ENCODE measurements at places on chromosomes 7 and 10. TPM values are rescaled to one million over a fixed set of nuclear protein-coding genes. Genes with fewer than 3 reads are reported as not detected.

TNPO3 gene
- total RNA-seq = 44.0 TPM

SRRM3 gene
- 1.6 TPM for total RNA-seq

DNA sequence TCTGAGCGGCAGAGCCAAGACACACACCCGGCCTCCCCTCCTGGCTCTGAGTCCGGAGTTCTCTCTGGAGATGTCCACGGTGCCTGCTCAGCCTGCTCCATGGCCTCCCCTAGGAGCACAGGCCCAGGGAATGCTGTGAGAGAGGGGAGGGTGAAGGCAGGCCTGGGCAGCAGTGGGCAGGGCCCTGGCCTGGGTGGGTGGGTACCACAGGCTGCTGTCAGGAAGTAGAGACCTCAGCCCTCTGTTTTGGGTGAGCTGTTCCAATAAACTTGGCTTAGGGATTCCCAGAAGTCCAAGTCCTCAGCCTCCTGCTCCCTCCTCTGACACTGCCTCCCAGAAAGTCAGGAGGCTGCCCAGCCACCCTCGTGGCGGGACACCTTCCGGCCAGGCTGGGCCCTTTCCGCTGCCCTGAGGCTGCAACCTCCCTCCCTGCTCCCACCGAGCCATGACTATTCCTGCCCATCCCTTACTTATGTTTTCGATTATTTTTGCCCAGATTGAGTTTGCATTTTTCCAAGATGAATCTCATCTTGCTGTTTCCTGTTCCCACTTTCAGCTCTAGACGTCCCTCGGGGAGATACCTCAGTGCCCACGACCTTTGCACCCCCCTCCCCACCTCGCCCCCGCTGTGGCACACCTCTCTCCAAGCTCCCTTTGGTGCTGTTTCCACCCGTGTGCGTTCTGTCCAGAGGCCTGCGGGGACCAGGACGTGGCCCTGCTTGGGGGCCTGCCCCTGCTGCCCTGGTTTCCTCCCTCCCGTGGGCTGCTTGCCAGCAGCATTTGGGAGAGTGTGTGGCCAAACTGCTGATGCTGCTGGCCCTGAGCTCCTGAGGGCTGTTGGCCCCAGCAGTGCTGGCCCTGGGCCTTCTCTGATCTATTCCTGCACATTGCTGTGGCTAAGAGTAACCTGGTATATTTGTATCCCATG, 5.8 kb upstream of the POLM start:
- DNase-seq = no peak

ZP3 gene
- total RNA-seq = 5.6 TPM

GRCh38 chr7:92813390-92814024, 22.9 kb downstream of the CDK6 start:
- DNase-seq = no peak

DNA sequence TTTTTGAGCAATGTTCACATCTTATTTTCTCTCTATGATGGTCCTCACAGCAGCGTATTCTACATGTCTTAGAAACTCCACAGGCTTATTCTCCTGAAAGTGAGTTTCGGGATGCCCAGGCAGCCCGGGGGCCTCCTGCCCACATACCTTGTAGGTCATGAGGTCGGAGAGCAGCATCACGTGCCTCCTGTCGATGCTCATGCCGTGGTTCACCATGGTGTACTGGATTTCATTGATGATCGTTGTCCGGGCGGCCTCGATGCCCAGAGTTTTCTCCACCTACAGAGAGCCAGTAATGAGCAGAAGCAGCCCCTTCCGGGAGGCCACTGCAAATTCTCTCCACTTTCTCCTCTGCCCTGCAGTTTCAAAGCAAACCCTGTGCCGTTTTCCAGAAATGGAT, 48.0 kb downstream of the POLR3A start:
- DNase-seq = no peak

- DNase-seq = no peak
Observed at GRCh38 chr10:4100380-4100779, 315.4 kb upstream of the KLF6 start.

GRCh38 chr7:123601530-123601929, at the start of gene ASB15:
TSS of gene ASB15 (plus strand) at chr7:123601821. CDS start at chr7:123614503, 12,682 bp downstream.
- DNase-seq = no peak

- DNase-seq = no peak
Observed at GRCh38 chr7:139942636-139943035, 113.6 kb downstream of the TBXAS1 start.
